NCI-H1105 treated with DMSO at 0.1 percent for 48 hours (cell line): ENCODE measurements at places on chromosomes 12 and 14.

GRCh38 chr12:115468087-115468510 lies 784.1 kb upstream of the TBX3 start:
- no peak for DNase-seq

- DNase-seq = no peak
These were observed 59.2 kb downstream of the HECTD4 start for GRCh38 chr12:112322882-112323547.

- no peak for DNase-seq
These were observed 44.8 kb downstream of the WDR20 start for GRCh38 chr14:102184316-102185035.

- DNase-seq = no peak
These were observed 41.4 kb downstream of the KLRG1 start for GRCh38 chr12:9030776-9031175.

DNA sequence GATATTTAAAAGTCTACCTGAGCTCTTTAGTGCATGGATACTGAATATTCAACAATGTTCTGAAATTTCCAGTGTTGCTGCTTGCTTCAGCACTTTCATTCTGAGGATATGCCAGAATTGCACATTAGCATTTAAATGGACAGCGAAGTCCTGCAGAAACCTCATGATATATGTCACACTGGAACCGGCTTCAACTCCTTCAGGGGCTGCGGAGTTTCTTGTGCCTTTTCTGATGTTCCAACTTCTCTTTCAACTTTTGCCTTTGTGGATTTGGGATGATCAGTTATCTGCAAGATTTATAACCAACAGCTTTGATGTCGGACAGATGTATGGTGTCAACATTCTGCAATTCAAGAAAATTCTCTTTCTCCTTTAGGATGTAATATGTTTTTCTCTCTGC lies 142.5 kb upstream of the LMNTD1 start:
- no peak for DNase-seq

DNA sequence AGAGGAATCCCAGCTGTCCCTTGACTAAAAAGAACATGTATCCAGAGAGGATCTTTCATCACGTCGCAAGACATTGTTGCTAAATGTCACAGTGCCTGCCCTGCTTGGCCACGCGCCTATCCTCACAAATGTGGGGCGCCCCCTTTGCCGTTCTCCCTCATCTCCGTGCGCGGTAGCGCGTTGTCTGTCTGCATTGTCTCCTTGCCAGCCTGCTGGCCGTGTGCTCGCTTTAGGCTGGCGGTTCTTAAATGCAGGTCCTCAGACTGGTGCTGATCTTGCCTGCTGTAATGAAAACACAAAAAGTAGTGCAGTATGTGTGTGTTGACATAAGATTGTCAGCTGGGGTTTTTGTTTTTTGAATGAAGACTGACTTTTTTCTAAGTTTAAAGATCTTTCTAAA lies 198.2 kb upstream of the RGS6 start:
- no peak for DNase-seq

- DNase-seq = no peak
These were observed 96.1 kb downstream of the TRHDE start for GRCh38 chr12:72368298-72368697.

GRCh38 chr12:58833853-58834252 lies 86.5 kb downstream of the LRIG3 start:
- peak; percentile 81 for DNase-seq

DNA sequence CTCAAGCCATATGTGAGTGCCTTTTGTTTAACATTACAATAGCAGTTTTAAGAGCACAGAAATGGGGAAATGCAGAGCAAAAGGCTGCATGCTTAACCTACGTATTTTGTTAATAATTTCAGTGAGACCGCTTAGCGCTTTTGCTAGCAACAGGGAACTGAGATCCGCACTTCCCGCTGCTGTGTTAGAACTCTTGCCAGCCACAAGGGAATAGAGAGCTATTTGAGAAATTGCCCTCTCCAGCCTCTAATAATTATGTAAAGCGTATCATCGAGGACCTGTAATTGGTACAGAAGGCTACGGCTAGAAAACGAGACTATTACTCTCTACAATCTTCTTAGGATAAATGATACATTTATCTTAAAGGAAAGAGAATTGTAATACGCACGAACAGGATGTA lies 205.2 kb upstream of the GRIP1 start:
- no peak for DNase-seq

DNA sequence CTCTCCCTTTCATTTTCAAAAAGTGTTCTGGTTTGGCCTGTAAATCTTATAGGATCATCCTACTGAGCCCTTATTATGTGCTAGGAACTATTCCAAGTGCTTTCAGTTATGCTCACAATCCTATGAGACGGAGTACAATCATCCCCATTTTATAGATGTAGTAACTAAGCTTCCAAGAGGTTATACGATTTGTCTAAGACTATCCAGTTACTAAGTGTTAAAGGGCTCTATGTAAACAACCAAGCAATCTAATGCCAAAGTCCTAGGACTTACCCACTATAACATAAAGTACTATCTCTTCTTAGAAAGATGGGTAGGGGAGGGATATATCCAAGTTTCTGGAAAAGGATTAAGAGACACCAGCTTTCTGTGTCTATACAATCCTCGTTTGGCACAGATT lies 6.7 kb downstream of the CFL2 start:
- DNase-seq = no peak

DNA sequence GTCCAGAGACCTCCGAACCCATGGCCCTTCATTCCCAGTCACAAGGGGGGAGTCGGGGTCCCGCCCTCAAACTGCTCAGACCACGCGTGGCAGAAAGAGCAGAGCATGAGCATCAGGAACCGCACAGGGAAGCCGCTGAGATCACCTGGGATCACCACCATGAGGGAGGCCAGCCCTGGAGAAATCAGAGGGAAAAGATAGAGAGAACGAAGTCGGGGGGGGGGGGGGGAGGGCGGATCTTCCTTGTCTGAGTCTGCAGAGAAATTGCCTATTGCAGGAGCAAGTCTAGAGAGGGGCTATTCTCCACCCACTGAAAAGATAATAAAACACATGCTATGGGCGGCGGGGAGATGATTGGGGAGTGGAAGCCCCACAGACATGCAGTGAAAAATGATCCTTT lies 884 bp upstream of the TMEM132C start:
- DNase-seq = no peak

- DNase-seq = no peak
These were observed 3.9 kb downstream of the CEBPE start for GRCh38 chr14:23115039-23115731.

- DNase-seq = no peak
These were observed 25.2 kb upstream of the SCFD1 start for GRCh38 chr14:30596935-30597334.

DNA sequence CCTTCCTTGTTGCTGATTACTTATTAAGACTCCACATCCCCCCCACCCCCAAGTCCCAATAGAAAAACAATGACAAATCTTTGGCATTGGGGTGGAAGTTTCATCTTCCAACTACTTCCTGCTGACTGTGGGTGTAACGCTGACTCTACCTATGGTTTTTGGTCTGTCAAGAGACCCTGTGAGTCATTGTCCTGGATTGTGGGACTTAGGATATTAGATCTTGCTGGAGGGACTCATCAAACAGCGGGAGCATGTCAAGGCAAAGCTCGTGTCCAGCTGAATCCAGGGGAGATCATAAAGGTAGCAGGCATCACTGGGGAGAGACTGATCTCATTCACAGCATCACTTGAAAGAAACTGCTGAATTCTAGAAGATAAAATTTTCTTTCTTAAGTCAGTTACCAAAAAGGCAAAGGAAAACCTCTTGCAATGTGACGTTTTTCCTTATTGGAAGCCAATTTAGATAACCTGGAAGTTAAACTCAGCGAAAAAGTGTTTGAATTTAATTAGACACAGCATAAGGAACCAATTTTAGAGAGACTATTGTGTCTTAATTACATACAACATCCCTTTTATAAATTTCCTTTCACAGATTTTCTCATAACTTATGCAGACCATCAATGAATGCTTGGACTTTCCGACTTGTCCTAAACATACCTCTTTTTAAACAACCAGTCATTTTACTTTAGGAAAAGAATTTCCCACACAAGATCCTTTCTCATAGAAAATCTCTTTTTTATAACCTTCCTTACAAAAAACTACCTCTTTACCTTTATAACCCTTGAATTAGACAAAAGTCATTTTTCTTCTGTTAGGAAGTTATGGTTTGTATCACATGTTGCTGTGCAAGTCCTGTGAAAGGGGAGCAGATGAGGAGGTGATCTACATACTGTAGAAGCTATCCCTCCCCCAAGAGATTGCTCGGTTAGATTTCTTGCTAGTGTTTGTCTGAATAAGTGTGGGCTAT lies 94.6 kb upstream of the SCAF11 start:
- no peak for DNase-seq
